ENCODE measurements at places on chromosomes 5 and 9. TPM values are rescaled to one million over a fixed set of nuclear protein-coding genes. Genes with fewer than 3 reads are reported as not detected.

DNA sequence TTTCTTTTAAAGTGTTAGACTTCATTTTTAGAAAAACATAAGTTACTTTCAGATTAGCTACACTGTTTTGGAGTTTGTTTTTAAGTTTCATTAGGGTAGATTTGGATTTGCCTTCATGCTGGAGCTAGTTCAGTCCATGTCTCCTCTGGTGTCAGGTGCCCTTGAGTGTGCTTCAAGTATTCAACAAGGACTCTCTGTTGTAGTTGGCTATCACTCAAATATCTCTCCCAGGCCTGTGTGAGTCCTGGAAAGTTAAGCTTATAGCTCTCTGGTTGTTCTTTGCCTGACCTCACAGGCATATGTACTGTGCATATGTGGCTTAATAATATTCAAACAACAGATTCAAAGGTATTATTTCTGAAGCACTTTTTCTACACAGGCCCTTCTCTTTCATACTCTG is 45.4 kb downstream of the PTBP3 start:
- no peak for DNase-seq

The GABRA6 gene
- not detected for polyA plus RNA-seq

- no peak for DNase-seq
Observed at GRCh38 chr5:1343931-1344901, 683 bp downstream of the CLPTM1L start.

The MAST4 gene
- polyA plus RNA-seq: 10.6 TPM

DNA sequence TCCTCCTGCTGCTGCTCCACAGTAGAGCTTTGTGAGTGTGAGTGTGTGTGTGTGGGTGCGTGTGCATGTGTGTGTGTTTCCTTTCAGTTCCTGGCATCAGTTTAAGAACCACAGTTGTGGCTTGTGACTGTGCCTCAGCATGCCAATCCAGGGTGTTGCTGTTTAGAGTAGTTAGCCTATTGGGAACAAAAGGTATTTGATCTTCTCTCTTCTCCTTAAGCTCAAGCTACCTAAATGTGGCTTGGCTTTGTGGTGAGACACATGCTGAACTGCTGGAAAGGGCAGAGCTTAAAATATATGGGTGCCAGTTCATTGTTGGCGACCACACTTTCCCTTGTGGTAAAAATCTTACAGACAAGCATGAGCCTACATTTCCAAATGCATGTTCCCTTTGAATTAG is 116.6 kb upstream of the BNC2 start:
- no peak for DNase-seq

GRCh38 chr9:72790989-72791388 is 161.9 kb downstream of the ALDH1A1 start:
- DNase-seq: no peak

DNA sequence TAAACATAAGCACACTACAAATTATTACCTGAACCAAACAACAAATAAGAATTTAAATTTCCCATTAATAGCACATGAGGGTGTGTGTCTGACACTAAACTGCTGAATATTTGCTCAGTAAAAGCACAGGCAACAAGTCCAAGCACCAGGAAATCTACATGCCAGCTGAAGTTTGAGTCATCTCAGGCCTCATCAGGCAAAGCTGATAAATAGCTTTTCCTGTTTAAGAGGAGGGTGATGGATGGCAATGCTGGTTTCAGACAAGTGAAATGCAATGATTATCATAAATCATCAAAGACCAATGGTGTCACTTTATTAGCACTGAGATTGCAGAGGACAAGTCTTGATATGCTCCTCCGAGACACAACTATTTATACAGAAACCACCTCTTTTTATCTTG is 1668.0 kb upstream of the C9orf72 start:
- no peak for DNase-seq

- DNase-seq: no peak
Observed at GRCh38 chr5:9405196-9405754, 140.6 kb downstream of the SEMA5A start.

The CRB2 gene
- 0.10 TPM for polyA plus RNA-seq

Data from forelimb muscle (tissue), 1 donor.